ENCODE measurements at places on chromosomes 1 and 21. TPM values are rescaled to one million over a fixed set of nuclear protein-coding genes. Genes with fewer than 3 reads are reported as not detected.

AADACL3 gene
- not detected for total RNA-seq

SSX2IP gene
- 58.7 TPM for total RNA-seq

GRCh38 chr1:119075614-119076013 is 64.8 kb downstream of the WARS2 start:
- no peak for DNase-seq

- no peak for DNase-seq
Observed at GRCh38 chr1:235401251-235401650, 34.0 kb downstream of the TBCE start.

DNA sequence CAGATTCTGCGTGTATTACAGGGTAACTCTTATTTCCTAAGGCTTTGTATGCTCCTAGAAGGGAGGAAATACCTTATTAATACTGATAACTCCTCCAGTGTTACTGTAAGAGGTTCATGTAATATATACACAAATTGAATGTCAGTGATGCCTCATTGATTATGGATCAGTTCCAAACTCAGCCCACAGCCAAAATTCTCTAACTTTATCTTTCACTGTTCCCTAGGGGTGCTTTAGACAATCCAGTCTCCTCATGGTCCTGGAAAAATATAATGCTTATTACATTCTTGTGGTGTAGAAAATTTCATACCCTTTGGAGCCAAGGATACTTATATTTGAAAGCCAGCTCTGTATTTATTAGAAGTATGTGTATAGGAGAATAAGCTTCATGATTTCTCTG is 73.0 kb downstream of the NGF start:
- no peak for DNase-seq

DNA sequence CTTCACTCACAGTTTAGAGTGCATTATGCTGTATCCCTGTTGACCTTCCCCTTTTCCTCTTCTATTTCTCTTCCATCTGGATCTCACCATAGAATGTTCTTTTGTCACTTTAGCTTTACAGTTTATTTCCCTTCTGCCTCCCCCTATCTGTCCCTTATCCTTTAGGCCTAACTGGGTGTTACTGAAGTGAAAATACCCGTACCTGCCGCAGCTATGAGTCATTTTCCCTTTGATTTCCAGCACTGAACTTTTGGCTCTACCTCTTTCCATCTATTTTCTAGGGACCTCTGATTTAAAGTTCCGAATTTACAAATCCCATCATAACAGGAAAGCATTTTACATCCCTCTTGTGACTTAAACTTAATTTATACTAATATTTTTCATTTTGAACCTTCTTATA is 19.7 kb downstream of the ITSN1 start:
- DNase-seq = no peak

Data from frontal cortex (tissue), 4 donors.